ENCODE measurements at places on chromosomes 4 and X.

DNA sequence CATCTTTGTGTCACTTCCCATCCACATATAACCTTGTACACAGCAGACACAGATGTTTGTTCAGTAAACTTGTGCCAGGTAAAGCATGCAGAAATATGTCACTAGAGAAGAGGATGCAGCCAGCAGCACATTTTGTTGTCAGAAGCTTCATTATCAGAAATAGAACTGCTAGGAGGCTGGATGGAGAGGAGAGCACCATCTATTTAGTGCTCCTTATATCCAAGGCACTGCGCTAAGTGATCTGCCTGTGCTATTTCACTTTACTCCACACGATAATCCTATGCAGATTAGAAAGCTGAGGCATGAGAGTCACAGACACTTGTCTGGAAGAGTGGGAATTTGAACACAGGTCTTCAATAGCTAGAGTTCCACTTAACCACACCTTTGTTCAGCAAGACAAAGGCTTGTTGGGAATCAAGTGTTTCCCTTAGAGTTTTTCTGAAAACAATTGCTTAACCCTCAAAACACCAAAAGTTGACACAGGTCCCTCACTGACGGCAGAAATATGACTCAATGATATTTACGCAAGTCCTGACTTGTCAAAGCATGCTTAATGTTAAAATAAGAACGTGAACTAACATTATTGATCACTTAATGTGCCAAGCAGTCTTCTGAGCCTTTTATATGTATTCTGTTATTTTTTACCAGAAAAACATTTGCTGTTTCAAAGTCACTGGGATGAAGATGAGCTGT lies 1.2 kb upstream of the QDPR start:
- no peak for DNase-seq

DNA sequence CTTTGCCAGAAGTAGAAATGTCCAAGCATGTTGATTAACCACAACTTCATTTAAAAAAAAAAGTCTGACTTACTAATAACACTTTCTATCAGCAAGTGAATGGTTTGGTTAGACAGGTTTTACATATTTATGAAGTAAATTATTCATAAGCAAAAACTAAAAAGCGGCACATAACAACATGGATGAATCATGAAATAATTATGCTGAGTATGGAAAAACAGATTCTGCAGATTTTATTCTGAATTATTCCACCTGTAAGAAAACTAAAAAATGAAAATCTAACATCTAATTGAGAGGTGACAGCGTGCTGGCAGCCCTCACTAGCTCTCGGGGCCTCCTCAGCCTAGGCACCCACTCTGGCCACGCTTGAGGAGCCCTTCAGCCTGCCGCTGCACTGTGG lies 173.5 kb downstream of the ADAM29 start:
- no peak for DNase-seq

DNA sequence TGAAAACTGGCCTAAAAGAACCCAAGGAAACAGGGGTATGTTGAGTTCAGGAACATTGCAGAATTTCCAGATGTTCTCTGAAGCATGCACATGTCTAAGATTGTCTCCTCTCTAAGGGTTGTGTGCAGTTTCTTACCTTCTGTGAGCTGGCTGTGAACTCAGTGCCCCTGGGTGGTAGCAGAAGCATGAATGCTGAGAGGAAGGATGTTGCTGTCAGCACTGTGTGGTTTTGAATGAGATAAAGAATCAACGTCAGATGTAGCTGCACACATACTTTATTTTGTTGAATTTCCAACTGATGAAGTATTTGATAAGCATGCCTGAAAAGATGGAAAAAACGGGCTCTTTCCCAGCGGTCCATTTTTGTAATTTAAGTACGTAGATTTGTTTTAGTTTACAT lies 23.8 kb upstream of the CD38 start:
- DNase-seq = no peak

GRCh38 chrX:77298790-77299189 lies 148.4 kb upstream of the FGF16 start:
- DNase-seq = no peak

DNA sequence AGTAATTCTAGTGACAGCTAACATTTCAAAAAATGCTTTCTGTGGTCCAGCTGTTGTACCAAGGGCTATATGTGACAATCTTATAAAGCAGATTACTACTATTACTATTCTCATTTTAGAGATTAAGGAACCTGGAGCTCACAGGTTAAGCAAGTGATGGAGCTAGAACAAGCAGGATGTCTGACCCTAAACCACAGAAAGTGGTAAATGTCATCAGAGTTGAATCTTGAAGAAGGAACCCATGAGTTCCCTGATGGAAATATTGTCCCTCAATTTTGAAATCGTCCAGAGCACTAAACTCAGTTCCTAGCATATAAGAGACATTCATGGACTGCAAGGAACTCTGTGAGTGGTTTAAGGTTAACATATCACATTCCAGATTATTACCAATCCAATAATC lies 214.0 kb downstream of the APBB2 start:
- DNase-seq = no peak

GRCh38 chr4:79651456-79651855 lies 243.4 kb upstream of the GK2 start:
- no peak for DNase-seq

GRCh38 chrX:31112226-31112999 lies 40.6 kb upstream of the FTHL17 start:
- no peak for DNase-seq

DNA sequence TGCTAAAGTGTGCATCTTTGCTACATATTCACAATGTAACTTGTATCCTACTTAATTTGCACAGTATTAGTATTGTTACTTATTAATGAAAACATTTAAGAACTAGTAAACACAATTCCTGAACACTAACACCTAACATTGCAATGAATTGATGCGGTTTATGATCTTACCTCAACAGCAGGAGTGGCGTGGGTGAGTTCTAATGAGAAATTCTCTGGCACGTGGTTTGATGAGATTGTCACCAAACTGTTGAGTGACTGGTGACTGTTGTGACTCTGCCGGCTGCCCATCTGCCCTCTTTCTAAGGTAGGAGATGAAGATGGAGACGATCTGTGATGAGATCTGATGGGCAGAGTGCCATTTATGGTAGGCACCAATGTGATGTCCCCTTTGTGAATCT lies 2.9 kb downstream of the PCDH18 start:
- DNase-seq = no peak

DNA sequence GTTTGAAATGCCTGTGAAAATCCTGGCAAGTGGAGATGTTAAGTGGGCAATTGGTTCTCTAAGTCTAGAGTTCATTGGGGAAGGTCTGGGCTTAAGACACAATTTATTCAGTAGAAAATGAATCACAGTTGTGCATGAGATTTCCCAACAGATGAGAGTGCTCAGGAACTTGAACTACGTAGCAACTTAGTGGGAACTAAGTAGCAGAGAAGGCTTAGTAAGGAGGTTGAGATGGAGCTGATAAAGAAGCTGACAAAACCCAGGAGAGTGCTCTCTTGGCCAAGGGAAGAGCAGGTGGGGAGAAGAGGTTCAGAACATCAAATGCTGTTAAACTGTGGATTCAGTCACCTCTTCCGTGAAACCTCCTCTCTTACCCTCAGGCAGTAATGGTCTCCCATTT lies 33.0 kb downstream of the AFF1 start:
- no peak for DNase-seq

DNA sequence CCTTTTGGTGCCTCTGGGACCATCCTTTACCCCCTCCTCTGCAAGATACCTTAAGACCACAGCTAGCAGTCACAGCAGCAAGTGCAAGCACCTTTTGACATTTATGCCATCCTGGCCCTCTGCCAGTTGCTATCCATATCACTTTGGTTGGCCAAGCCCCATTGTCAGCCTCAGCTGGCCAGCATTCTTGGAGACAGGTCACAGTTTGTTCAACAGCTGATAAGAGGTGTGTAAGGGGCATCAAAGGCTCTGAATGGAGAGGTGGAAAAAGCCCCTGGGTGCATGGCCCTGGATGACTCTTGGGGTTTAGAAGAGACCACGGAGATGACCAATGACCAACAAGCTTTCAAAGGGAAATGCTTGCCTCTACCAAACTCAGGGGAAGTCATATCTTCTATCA lies 133.6 kb upstream of the MAMLD1 start:
- DNase-seq = peak; percentile 54
